ENCODE measurements at places on chromosomes 4 and X.

DNA sequence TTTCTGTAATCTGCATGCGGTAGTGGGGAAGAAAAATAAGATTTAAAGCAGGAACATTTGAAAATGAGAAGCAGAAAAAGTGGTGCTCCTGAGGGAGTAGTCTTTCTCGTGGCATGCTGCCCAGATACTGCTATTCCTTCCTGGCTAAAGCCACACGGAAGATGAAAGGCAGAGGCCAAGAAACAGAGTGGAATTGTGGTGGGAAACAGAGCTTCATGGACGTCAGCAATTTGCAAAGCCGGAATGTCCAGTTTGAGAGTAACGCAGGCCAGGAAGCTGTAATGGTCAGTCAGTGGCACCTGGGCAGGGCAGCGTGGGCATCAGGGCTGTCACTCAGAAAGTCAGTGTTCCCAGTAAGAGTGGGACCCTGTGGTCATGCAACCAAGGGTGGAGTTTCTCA, 63.7 kb upstream of the FMR1 start:
- no peak for DNase-seq

DNA sequence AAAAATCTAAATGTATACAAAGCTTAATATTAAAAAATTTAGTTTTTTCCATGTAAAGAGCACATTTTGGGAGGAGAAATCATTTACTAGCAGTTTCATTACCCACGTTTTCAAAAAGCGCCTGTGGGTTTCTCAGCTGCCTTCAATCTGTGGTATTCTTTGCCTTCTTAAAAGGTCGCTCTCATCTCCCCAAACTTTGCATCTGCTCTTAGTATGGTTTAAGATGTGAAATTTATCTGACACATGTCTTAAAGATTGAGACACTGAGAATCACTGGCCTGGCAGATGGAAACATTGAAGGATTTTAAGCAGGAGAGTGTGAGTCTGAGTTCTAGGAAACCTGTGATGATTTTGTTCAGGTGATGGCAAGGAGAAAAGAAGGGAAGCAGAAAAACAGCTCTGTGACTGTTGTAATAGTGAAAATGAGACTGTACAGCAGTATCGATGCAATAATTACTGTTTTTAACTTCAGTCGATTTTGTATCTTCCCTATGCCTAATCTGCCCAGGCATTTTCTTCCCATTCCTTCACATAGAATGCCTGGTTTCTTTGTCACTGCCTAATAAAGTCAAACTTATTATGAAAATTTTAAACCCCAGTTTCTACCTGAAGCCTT, 75.9 kb downstream of the PAQR3 start:
- DNase-seq = no peak

DNA sequence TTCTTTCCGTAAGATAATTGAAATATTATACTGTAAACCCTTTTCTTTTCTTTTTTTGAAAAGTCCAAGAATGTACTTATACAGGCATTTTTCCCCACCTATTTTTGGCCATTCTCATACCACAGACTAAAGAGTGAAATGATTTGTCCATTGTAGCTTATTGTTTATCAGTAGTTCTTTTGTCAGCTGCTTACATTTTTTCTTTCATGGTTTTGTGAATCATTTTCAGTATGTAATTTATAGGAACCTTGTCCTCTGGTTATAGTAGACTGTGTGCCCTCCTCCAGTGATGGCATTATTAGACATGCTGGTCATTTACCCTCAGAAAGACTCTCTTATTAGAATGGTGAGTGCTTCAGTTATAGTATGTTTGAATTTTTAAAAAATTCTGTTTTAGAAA, 56.7 kb downstream of the CCKAR start:
- DNase-seq = no peak

DNA sequence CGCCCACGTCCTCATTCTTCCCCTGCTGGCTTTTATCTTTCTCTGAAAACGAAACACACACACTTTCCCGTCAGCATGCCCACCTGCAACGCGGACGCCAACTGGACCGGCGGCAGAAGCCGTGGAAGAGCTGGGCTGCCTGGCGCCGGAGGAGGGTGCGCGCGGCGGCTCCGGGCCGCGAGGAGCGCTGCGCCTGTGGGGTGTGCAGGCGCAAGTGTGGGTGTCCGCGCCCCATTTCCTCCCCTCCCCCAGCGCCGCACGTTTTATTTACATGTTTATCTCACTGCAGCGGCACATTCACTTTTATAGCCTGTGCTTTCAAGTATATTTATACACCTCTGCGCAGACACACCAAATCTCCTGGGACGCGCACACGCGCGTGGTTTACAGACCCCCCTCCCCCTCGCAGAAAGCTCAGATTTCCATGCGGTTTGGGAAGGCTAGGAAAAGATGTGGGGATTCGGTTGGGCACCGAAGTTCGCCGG, 1.5 kb downstream of the PITX2 start:
- DNase-seq = no peak
